IPS DF 19.7 (cell line): ENCODE measurements at places on chromosomes 7 and 10.

DNA sequence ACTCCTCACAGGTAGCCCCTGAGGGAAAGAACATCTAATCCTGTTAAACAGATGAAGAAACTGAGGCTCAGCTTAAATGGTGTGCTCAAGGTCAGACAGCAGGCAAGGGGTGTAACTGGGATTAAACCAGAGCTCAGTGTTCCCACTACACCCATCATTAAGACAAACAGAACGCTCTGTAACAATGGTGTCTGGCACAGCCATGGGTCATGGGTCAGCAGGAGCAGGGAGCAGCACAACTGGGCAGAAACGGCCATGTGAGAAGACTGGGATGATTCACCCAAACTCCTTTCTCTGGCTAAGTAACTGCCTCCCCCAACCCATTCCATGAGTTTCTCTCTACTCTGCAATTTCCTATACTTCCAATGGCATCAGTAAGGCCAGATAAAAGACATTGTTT lies 85.5 kb upstream of the PDE1C start:
- DNase-seq = no peak

DNA sequence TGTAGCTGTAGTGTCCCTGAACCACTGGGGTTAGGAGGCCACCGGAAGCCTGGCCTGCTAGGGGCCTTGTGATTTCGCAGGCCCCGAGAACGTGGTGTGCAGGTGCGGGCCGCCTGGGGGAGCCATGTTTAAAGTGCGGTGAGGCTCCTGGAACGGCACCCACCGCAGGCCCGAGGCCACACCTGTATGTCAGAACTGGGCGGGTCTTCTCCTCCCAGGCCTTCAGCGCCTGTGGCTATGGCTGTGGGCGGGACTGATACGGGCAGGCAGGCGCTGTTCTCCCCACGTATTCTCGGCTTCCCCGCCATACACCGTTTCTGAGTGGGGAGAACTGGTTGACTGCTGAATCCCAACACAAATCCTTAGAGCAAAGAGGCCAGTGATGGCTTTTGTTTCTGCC lies 74.8 kb downstream of the DNAJB6 start:
- no peak for DNase-seq

DNA sequence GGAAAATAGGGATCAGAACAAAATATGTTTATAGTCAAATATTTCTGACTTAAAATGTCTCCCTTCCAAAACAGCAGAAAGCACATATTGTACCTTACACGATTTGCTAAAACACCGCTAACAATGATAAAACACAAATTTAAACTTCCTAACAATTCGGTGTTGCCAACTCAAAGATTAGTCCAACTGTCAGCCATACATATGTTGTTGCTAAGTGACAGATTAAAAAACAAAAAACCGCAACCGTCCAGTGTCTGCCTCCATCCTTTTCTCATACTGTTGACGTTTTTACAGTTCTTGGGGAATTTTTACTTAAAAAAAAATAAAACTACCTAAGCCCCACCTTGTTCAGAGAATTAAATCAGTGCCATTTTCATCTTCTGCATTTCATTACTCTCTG lies 118.0 kb downstream of the RAB11FIP2 start:
- no peak for DNase-seq

DNA sequence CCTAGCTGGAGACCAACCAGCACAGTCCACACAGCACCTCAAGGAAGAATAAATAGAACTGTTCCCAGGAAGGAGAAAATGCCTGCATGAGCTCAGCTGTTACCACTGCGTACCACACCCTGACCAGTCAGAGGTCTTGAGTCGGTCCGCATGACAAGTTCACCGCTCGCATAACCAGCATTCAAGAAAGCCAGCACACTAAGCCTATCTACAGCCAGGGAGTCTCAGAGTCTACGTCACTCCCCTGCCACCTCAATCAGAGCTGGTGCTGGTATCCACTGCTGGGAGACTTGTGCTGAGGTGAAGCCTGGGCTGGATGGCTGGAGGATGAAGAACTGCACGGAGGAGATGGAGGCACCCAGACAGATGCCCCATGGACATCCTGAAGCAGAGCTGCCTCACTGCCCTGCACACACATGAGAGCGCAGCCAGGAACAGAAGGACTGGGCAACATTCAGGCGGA lies 19.6 kb downstream of the AKR1C1 start:
- DNase-seq = no peak

- DNase-seq = no peak
Measured at GRCh38 chr10:119131512-119132240, 27.8 kb downstream of the DENND10 start.

- DNase-seq = no peak
Measured at GRCh38 chr7:98168904-98169621, 42.2 kb upstream of the BHLHA15 start.

DNA sequence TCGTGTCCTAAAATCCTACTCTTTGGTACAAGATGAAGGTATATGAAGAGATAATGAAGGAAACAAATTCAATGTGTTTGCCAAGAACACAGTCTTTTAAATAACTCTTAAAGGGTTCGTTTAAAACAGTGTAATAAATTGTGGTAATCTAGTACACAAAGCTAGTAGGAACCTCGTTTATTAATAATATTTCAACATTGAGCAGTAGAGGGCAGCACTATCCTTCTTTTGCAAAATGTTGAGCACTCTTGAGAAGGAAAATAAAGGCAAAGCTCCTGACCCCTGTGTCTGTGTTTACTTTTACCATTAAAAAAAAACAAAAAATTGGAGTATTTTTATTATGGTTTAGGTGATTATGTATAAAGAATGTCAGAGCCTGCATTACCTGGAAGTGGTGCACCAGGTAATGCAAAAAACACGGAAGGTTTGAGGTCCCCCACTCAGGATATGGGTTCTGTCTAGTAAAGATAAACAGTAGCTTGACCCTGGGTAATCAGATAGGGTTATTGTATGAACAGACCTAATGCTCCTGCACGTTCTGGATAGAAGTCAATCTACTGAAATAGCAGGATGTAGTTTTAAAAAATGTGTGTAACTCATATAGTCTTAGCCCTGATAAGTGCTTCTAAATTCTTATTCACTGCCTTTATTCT lies 5.7 kb upstream of the GOT1 start:
- no peak for DNase-seq

DNA sequence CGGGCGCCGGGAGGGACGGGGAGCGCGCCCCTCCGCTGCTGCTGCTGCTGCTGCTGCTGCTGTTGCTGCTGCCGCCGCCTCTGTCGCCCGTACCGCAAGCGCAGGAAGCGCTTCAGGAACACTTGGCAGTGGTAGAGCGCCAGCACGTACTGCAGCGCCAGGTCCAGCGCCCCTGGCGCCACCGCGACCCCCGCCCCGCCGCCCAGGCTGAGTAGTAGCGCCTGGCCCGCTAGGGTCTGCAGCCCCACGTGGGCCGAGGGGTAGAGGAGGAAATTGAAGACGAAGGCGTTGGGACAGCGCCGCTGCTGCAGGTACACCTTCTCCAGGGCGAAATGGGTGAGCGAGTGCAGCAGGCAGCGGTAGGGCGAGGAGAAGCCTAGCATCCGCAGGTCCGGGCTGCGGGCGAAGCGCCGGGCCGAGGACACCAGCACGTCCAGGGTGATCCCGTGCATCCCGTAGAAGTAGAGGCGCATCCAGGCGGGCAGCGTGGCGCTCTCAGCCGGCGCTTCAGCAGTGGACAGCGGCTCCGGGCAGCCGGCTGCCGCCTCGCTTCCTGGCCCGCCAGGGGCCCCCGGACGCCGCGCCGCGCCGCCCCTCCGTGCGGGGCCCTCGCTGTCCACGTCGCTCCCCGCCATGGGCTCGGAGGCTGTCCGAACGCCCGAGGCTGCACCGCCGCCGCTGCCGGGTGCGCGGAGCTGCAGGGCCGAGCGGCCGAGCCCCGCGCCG lies at the start of gene TMEM229A:
TMEM229A (minus strand) TSS at position 699 of the 726 bp plus-strand sequence; CDS start at position 635, 64 bp downstream.
- peak; percentile 33 for DNase-seq

DNA sequence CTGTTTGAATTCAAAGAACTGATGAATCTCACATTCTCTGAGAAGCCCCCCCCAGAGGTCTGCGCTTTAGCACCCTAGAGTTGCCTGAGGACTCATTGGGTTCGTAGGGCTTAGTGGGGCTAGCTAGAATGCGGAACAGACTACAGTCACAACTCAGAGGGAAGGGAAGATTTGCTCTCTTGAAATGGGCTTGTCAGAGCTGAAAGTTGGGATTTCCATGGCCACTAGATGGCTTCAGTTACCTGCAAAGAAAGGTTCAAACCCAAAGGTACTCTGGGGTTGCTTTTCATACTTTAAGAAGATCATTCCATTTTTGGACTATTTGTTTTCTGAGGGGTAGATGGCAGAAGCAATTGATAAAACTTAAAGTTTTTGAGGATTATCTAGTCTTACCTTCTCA lies 205.0 kb downstream of the BBS9 start:
- peak; percentile 33 for DNase-seq

DNA sequence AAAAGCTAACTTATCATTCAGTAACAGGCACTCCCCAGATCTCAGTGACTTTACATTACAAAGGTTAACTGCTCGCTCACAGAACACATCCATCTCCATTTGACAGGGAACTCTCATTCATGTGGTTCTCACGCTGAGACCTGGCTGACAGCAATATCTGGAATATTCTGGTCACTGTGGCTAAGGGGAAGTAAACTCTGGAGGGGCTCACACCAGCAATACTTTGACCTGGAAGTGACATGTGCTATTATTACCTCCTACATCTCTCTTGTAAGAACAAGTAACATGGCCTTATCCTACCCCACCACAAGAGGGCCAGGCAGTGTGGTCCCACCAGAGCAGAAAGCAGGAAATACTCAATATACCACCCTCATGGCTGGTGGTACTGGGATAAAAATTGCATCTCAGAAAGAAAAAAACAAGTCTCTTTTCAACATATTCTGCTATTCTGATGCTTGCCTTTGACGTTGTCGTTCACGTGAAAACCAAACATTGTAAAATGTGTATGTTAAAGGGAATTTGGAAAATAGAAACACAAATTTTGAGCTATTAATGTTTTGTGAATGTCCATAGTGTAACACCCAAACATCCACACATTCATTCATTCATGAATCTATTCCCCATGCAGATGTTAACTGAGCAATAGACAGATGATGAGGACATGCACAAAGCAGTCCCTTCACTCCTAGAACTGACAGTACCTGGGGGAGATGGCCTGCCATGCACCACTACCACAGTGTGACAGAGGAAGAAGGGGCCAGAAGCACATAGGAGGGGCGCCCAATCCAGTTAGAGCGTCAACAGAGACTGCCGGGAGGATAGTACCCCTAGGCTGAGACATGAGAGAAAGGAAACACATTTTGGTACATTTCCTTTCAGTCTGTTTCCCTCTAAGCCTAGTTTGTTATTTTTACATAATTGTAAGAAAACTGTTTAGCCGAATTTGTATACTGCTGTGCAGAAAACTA lies 166.0 kb upstream of the SP4 start:
- peak; percentile 74 for DNase-seq

- DNase-seq = no peak
Measured at GRCh38 chr10:7593063-7593462, 73.7 kb downstream of the ITIH5 start.

DNA sequence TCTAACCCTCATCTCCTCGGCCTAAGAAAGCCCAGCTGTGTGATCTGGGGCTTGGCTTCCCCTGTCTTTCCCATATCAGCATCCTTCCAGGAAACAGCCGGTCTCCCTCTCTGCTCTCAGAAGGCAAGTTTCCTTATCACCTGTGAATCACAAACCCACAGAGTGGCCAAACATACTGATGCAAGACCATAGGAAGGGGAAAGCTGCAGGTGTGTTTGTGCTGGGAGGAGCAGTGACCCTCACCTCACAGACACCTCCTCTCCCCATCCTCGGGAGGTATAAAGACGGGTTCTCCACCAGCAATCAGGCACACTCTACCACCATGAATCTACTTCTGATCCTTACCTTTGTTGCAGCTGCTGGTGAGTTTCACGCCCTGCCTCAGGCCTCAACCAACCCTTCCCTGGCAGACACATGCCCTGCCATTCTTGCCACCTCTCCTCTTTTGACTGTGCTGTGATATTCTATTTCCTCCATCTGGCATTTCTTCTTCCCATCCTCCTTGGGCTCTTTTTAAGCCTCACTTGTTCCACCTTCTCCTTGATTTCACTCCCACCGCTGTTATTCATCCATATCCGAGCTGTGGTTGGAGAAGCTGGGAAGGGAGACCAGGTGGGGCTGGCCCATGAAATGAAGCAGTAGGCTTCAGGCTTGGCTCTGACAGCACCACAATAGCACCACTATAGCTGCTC lies at the start of gene PRSS2:
PRSS2 (plus strand) TSS at position 310 of the 692 bp plus-strand sequence; CDS start at position 323, 13 bp downstream.
- no peak for DNase-seq

DNA sequence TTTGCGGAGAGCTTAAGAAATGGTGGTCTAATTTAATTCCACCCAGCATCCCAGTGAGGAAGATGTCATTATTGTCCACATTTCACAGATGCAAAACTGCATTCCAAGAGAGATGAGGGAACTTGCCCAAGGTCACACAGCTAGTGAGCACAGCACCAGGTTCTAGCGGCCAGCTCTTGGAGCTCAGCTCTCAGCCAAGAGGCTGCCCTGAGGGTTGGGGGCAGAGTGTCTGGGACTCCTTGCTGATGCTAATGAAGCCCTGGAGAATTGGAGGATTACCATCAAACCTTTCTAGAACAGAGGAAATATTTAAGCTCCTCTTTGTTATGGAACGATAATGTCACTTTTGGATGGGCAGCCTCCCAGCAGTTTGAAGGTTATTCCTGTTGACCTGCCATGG lies 48.0 kb downstream of the PLPP4 start:
- DNase-seq = no peak

DNA sequence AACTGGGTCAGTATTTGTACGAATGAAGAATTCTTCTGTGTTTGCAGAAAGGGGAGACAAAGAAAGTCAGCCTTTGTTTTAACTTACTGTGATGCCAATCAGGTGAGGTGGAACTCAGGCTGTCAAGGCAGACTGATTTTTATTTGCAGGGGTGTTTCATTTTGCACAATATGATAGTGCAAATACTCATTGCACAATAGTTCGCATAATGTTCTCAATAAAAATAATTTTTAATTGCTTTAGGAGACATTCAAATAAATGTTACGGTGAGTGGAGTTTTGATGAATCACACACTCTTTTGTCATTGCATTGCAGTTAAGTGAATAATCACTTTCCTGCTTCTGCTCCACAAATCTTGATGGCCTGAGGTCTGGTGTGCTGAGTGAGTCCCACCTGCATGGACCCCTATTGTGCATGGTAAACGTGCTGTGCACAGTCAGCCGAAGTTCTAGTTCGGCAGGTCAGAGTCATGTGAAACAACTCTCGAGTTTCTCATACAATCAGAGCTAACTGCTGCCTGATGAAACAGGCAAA lies 141.3 kb upstream of the FZD8 start:
- no peak for DNase-seq

DNA sequence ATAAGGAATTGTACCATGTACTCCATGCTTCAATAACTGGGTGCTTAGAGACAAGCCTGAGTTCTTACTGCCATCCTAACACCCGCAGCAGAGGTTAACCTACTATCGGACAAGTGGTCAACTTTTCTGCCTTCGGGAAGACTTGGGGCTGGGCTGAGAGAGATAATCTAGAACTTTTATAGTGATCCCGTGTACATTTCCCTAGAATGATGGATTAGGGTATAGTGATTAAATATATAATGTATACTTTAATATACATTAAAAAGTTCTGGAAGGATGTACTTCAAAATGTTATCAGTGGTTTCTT lies 12.2 kb upstream of the HNRNPF start:
- DNase-seq = no peak

- no peak for DNase-seq
Measured at GRCh38 chr7:105131033-105131656, 117.1 kb downstream of the KMT2E start.

GRCh38 chr7:38429057-38429456 lies 155.6 kb upstream of the TARP start:
- no peak for DNase-seq
